ENCODE measurements at places on chromosomes 6 and 20.

DNA sequence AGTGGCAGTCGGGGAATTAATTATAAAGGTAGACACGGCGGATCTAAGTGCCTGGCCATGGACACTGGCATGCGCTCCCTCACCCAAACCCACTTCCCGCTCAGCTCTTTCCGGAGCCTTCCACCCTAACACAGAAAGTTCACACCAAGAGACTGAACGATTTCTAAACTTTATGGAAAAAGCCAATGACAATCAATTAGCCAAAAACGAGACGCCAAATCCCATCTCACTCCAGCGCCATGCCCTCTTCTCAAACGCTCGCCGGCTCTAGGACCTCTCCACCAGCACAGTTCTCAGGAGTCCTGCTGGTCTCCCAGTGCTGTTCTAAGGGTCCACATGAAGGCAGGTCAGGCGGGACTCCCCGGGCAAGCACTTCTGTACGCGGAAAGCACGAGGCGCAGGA lies 641 bp downstream of the SF3B5 start:
- no peak for DNase-seq

DNA sequence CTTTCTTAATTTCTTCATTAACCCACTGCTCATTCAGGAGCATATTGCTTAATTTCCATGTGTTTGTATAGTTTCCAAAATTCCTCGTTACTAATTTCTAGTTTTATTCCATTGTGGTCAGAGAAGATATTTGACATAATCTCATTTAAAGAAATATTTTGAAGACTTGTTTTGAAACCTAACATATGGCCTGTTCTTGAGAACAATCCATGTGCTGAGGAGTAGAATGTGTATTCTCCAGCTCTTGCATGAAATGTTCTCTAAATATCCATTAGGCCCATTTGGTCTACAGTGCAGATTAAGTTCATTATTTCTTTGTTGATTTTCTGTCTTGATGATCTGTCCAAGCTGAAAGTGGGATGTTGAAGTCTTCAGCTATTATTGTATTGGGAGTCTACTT lies 251.7 kb downstream of the ALDH8A1 start:
- DNase-seq, result no peak

DNA sequence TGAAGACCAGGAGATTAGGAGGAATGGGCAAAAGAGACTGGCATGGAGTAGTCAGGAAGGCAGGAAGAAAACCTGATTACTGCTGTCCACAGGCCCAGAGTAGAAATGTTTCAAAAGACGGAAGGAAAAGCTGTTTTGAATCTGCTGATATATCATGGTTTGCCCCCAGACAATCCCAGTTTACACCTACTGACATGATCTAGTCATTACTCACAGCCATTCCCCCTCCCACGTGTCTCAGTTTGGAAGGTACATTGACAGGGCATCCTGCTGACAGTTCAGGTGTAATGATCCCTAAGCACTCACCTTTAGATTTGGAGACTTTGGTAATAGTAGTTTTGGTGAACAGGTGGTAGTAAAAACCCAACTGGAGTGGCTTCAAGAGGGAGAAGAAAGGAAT lies 9.8 kb upstream of the TXNDC5 start:
- DNase-seq, result no peak

DNA sequence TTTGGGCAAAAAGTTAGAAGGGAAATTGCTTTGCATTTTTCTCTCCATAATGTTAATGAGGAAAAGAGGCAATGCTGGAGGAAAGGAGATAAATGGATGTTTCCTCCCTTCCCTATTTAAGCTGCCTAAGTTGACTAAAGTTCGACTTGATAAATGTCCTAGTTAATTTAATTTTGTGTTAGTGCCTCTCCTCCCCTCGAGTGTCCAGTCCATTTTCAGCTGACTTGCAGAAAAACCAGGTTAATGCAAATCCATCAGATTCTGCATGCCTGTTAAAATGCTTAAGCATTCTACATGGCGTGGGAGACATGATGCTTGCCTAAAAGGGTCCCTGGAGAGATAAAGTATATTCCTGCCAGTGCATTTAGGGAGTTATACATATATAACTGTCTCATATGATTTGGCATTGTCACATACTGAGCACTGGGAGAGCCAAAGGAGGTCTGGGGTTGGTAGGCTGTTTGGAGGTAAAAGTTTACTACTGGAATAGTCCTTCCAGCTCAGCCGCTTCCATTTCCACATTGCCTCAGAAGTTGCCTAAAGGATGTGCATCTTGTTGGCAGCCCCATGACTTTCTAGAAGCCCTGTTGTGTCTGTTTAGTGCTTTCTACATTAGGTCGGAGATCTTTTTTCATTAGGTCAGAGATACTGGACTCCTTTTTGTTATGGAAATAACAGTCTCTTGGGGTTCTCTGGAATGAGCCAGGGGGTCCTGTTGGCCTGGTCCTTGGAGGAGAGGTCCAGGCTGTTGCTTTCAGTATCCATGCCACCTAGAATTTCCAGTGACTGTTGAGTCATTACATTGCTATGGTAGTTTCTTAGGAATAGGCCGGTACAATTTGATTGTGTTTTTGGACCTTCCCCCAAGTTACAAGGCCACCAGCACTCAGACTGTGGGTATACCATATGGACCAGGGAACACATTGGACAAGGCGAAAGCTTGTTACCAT lies 30.4 kb downstream of the JARID2 start:
- no peak for DNase-seq

DNA sequence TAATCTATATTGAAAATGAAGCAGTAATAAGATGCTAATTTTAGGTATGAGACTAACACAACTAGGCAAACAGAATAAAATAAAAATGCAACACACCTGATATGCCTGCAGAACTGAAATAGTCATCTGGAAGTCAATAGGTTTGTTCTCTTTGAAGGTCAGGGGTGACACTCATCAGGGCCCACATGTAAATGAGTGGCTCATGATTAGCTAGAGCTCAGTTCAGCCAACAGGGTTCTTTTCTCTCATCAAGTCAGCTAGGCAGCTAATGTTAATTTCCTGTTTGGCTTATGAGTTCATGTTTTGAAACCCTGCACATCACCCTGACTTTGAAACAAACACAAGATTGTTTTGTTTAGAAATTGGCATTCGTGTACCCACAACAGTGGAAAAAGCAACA lies 23.8 kb downstream of the SMLR1 start:
- no peak for DNase-seq

GRCh38 chr20:22512911-22513489 lies 71.4 kb downstream of the FOXA2 start:
- DNase-seq, result no peak

- DNase-seq, result no peak
Observed at GRCh38 chr20:51034476-51034875, 11.6 kb upstream of the KCNG1 start.

DNA sequence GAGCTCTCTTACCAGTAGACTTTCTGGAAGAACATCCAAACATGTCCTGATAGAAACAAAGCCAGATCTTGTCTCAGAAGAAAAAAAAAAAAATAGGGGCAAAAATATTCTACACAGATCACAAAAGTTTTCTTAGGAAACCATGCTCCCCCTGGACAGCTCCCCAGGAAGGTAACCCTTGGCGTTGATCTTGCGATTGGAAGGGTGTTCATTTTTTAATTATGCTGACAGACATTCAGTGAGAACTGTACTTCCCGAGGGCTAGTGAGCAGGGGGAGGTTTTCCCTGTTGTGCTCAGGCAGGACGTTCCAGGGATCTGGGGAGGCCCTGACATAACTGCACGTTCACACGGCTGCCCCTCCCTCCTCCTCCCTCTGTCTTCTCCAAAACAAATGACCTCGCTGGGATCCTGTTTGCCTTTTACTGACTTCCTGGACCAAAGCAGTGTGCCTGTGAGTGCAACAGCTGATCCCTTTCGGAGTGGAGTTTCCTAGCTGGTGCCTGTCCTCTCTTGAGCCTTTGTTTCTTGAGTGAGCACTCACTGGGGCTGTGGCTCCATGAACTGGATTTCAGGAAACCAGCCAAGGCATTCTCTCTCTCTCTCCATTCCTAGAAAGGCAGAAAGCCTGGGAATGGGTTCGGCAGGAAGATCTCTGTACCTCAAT lies 46.7 kb downstream of the MARCKS start:
- no peak for DNase-seq

GRCh38 chr6:11412011-11412424 lies 125.5 kb upstream of the TMEM170B start:
- DNase-seq, result no peak

- no peak for DNase-seq
Observed at GRCh38 chr6:119856136-119856535, 506.6 kb upstream of the MAN1A1 start.

GRCh38 chr6:16800942-16801341 lies 39.7 kb upstream of the ATXN1 start:
- no peak for DNase-seq

DNA sequence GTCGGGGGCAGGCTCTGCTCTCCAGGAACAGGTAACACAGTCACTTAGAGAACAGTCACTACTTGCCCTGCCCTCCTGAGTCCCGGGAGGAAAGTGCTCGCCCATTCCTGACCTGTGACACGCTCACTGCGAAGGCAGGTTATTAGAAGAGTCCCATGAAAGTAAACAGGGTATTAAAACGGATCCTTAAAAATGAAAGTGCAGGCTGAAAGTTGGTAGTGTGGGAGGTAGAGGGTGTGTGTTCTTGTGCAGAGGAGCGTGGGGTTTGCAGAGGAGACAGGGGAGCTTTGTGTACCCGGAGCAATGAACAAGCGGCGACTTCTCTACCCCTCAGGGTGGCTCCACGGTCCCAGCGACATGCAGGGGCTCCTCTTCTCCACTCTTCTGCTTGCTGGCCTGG lies at the start of gene CCN6:
Gene CCN6 (plus strand): TSS at position 104 of the 400 bp plus-strand sequence. CDS start 254 bp downstream, at position 358.
- no peak for DNase-seq

GRCh38 chr20:3818155-3819151 lies 1.9 kb upstream of the AP5S1 start:
- peak; percentile 87 for DNase-seq

GRCh38 chr20:48898896-48899530 lies 22.5 kb upstream of the ARFGEF2 start:
- no peak for DNase-seq

DNA sequence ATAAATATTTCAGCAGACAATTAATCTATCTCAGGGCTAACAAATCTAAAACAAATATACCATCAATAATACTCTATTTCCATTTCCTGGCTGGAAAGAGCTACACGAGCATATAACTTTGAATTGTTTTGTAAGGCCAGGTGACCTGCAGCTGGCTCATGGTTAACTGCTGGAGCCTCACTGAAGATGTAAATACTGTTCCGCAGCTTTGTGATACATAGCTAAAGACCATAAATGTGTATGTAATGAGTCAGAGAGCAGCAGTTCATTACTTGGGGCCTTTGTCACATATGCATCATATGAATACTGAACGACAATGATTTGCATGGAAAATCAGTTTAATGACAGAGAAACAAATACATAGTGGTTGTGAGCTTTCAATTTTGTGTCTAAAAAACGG lies 109.4 kb upstream of the CCN2 start:
- no peak for DNase-seq

- no peak for DNase-seq
Observed at GRCh38 chr6:11595903-11596302, 58.4 kb downstream of the TMEM170B start.

- no peak for DNase-seq
Observed at GRCh38 chr6:143097224-143097795, 36.6 kb downstream of the AIG1 start.

- no peak for DNase-seq
Observed at GRCh38 chr6:1774226-1774915, 164.7 kb downstream of the FOXC1 start.

- DNase-seq, result no peak
Observed at GRCh38 chr6:79812195-79812594, 135.2 kb downstream of the ELOVL4 start.

DNA sequence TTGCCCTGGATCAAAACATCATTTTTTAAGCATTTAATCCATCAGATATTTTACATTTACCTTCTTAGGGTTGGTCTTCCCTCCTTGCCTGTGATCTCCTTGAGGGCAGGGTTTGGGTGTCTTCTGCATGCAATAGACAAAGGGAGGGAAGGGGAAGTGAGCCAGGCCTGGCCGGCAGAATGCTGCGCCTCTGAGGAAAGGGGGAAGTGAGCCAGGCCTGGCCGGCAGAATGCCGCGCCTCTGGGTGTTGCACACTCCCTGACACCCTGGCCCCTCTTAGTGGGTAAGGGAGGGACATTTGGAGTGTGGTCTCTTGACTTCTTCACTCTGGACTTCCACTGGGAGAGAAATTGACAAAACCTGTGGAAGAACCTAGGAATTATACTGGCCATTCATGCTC lies 12.4 kb downstream of the PSMF1 start:
- DNase-seq, result no peak

GRCh38 chr6:5302220-5302946 lies 41.1 kb downstream of the FARS2 start:
- no peak for DNase-seq

DNA sequence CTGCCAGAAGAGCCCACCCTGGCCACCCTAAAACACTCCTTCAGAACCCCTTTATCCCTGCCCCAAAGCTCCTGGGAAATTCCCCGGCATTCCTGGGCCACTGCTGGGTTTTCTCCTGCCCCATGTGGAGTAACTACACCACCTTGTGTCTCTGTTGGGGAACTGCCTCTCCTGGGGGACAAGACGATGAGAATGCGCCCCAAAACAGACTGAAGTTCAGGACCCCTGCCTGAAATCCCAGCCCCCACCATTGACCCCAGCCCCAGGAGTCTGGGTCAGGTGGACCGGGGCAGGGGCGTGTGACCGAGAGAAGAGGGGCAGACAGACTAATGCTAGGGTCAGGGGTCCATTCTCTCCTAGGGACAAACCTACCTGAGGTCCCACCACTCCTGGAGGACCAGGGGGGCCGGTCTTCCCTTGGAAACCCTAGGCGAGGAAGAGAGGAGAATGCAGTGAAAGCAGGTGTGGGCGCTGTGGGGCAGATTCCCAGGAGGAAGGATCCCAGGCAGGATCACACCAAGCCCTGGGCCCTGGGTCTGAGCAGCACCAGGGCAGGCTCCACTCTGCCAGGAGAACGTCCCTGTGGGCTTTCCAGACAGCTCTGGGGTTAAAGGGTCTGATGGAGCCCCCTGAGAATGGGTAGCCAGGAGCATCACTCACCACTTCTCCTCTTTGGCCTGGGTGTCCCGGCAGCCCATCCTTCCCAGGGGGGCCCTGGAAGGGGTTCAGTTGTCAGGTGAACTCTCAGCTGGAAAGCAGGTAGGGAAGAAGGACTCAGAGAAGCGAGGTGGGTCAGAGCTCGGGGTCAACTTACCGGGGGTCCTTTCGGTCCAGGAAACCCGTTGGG lies 19.4 kb downstream of the COL11A2 start:
- DNase-seq, result no peak

DNA sequence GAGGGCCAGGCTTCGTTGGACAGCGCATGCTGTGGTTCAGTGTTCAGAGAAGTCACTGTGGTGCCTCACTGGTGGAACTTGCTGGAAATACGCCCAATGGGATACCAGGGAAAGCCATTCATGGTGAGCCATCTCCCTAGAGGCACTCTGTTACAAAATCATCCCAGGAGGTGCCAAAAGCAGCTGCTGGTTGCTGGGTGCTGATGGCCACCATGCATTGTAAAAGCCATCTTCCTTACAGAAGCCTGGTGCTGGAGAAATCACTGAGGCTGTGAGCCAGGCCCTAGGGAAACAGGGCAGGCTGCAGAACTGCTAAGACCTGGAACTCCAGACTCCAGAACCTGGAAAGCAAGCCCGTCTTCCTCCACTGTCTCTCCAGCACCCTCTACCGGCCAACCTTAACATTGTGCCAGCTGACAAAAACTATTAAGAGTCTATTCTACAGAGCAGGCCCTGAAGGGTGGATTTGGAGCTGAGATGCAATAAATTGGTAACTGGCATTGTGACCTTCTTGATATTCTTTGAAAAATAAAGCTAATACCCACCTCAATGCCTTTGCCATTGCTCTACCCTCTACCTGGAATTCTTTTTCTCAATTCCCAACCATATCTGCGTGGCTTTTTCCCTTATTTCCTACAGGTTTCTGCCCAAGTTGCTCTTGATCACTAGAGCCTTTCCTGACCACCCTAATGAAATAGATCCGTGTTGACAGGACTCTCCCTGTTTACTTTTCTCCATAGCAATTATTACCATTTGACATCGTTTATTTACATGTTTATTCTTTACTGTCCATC lies 18.5 kb downstream of the SNRPB start:
- peak; percentile 81 for DNase-seq

Measured in SJSA1 (cell line).